Upper lobe of left lung (tissue), 6 donors: ENCODE measurements at places on chromosomes 5 and 9.
A peak's percentile ranks its signal among the peaks of the same experiment; 100 is the strongest.

- H3K36me3 ChIP-seq: no peaks in the 10 kb centered on the region
- no peaks in the 10 kb centered on the region for H3K27me3 ChIP-seq
- no peaks in the 10 kb centered on the region for H3K4me1 ChIP-seq
These were observed 715.5 kb downstream of the TLR4 start for GRCh38 chr9:118419676-118420075.

GRCh38 chr5:146461319-146461718 is 14.2 kb downstream of the TCERG1 start:
- no peaks in the 10 kb centered on the region for H3K27me3 ChIP-seq
- no peak overlapping the region for H3K4me3 ChIP-seq

GRCh38 chr5:96199713-96200183 is 233.3 kb downstream of the PCSK1 start:
- no peaks in the 10 kb centered on the region for H3K4me1 ChIP-seq
- H3K27ac ChIP-seq: no peak overlapping the region
- DNase-seq: no peak
- no peaks in the 10 kb centered on the region for H3K36me3 ChIP-seq

GRCh38 chr9:125890826-125891225 is 143.7 kb downstream of the PBX3 start:
- DNase-seq: no peak
- no peak overlapping the region for H3K27ac ChIP-seq
- H3K4me3 ChIP-seq: no peak overlapping the region
- H3K27me3 ChIP-seq: no peaks in the 10 kb centered on the region
- peaks cover 12% of the 10 kb centered on the region for H3K4me1 ChIP-seq

- no peaks in the 10 kb centered on the region for H3K27me3 ChIP-seq
- H3K4me3 ChIP-seq: no peak overlapping the region
- H3K27ac ChIP-seq: no peak overlapping the region
- no peak for DNase-seq
- no peaks in the 10 kb centered on the region for H3K4me1 ChIP-seq
These were observed 369.9 kb downstream of the DNAH5 start for GRCh38 chr5:13574574-13574973.

DNA sequence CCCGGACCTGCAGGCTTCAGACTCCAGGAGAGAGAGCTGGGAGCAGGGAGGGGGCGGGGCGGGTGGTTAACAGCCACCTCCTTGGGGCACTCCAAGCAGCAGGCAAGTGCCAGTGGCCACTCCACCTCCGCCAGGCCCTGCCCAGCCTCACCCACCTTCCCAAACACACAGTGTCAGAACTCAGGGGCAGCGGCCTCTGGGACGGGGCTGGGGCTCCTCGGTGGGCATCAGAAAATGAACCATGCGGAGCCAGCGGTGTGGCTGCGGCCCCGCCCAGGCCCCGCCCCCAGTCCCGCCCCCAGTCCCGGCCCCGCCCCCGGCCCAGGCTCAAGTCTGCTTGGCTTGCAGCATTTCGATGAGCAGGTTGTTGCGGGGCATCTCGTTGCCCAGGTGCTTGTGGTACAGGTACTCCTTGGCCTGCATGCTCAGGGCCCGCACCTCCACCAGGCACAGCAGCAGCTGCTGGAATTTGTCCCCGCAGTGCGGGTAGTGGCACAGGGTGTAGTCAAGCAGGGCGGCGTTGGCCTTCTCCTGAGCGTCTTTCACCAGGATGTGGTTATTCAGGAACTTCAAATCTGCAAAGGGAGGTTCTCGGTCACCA is 24.7 kb downstream of the NR5A1 start:
- no peaks in the 10 kb centered on the region for H3K27me3 ChIP-seq
- no peaks in the 10 kb centered on the region for H3K36me3 ChIP-seq
- H3K4me3 ChIP-seq: no peak overlapping the region
- DNase-seq: peak; percentile 81
- no peak overlapping the region for H3K27ac ChIP-seq

- no peak overlapping the region for H3K4me3 ChIP-seq
- H3K27ac ChIP-seq: no peak overlapping the region
- no peaks in the 10 kb centered on the region for H3K27me3 ChIP-seq
- H3K4me1 ChIP-seq: no peaks in the 10 kb centered on the region
These were observed 41.9 kb upstream of the NEURL1B start for GRCh38 chr5:172599204-172599567.

GRCh38 chr5:107376546-107377276 is 294.0 kb downstream of the EFNA5 start:
- no peaks in the 10 kb centered on the region for H3K36me3 ChIP-seq
- DNase-seq: no peak
- no peaks in the 10 kb centered on the region for H3K4me1 ChIP-seq
- no peak overlapping the region for H3K4me3 ChIP-seq
